Left ventricle myocardium superior (tissue), 1 donor: ENCODE measurements at places on chromosomes 6 and 20. TPM values are rescaled to one million over a fixed set of nuclear protein-coding genes. Genes with fewer than 3 reads are reported as not detected.
A peak's percentile ranks its signal among the peaks of the same experiment; 100 is the strongest.

ZNF165 gene
- 0.62 TPM for total RNA-seq

SLC52A3 gene
- 1.9 TPM for total RNA-seq

DNA sequence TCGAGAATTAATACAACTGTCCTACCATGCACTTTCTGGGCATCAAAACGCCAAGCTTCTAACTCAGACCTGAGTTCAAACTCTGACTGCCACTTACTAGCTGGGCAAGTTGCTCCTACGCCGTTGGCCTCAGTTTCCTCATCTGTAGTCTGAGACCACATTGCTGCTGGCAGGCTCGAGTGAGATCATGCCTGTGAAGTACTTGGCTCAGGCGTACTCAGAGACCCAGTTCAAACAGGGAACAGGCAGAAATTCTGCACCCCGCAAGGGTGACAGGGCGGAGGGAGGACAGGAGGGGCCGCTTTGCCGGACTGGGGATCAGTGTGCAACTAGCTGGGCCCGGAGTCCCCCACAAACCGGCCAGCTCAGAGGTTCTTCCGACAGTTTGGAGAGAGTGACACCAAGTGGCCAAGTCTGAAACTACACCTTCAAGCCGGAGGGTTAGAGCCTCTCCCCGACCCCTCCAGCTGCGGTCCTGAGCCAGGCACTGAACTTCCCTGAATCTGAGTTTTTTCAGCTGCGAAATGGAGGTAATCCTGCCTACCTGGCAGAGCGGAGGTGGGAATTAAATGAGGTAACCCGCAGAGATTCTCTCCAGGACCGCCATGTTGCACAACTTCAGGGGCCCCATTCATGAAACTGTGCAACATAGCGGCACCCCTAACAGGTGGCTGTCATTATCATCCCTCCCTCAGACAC, 46.0 kb upstream of the PTPN1 start:
- peak; percentile 67 for DNase-seq

GRCh38 chr20:63497946-63498935, 642 bp downstream of the EEF1A2 start:
- peak; percentile 84 for DNase-seq

- no peak for DNase-seq
These were observed 45.0 kb downstream of the TBC1D7 start for GRCh38 chr6:13283331-13283730.

DNA sequence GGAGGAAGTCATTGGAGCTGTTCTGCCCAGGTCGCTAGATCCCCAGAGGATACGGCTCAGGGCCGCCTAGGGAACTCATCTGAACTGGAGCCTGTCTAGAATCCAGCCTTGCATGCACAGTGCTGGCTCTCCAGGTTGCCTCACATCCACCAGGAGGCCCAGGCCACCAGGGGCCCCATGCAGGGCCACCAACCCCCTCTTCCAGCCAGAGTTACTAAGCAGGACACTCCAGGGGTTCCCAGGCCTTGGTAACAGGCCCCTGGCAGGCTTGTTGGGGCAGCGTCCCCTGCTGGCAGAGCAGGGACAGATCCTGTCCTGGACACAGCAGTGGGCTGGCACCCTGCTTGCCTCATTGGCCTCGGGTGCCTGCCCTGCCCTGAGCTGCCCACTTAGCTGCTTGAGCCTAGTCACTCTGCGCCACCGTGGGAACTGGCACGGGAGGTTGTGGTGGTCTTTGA, 35.3 kb downstream of the EFCAB8 start:
- no peak for DNase-seq

DNA sequence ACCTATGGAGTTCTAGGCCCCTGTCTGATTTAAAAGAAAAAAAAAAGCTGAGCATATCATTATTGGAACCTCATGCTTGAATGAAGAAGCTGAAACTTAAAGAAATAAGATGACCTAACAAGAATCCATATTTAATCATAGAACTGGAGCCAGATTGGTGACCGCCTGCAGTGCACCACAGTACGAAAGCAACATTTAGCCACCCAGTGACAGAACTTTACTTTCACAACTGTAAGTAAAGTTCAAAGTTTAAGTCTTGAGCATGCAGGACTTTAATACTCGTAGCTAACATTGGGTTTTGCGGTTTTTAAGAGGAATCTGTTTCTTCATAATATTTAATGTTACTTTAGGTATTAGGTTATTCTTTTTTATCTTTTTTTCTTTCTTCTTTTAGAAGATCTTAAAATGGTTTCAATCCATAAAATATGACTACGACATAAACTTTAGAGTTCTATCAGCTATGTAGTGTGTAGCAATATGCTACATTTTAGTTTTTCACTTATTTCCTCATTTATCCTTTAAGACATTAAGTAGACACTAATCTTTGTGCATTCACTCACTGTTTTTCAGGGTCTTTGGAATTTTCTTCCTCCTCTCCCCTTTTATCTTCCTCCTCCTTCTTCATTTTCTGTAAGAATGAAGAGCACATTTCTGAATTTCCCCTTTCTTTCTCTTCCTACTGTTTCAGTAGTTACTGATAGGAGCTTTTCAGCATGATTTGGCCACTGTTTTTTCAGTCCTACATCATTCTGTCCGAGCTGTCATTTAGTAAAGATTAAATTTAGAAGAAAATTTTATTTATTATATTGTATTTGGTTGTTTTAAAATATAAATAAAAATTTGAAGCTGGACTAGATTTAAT, 514.1 kb downstream of the GRIK2 start:
- DNase-seq, result no peak

- no peak for DNase-seq
These were observed 143.9 kb upstream of the FOXA2 start for GRCh38 chr20:22728146-22728745.

DNA sequence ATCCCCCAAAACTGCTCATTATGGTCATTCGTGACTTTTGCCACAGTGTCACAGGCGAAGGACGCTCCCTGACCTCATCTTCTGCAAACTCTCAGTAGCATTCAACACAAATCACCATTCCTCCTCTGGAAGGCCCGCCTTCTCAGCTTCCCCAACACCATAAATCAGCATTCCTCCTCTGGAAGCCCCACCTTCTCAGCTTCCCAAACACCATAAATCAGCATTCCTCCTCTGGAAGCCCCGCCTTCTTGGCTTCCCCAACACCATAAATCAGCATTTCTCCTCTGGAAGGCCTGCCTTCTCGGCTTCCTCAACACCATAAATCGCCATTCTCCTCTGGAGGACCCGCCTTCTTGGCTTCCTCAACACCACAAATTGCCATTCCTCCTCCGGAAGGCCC, 288.0 kb upstream of the AGPAT4 start:
- no peak for DNase-seq

GRCh38 chr6:23983735-23984134, 142.3 kb upstream of the NRSN1 start:
- no peak for DNase-seq

DNA sequence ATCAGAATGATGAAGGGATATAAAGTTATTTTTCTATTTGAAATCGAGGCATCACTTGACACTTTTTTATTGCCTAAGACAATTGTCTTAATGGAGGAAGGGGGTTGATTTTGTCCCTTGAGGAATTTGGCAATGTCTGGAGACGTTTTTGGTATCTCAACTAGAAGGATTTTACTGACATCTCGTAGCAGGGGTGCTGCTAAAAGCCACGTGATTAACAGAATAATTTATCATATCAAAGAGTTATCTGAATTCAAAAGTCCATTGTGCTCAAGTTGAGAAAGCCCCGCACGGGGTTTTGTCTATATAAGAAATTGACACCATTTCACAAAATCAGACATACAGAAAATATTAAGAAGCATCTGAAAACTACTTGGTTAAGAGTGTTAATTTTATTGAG, 1.5 kb upstream of the TAAR6 start:
- no peak for DNase-seq

DNA sequence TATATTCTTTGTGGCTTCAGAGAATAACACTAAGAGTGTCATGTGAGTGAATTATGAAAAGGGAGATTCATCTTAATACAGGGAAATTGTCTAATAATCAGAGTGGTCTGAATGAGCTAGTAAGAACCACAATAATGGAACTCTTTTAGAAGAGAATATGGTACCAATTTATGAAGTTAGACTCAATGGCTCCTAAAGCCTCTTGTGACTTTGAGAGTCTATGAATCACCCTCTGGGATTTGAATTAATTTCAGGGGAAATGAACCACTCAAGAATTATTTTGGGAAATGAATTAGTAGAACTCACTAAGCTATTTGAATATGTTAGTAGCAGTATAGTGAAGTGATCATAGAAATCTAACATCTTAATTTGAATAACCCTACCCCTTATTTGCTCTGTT, 14.3 kb downstream of the PCMT1 start:
- no peak for DNase-seq

- no peak for DNase-seq
These were observed 484.0 kb upstream of the SOX4 start for GRCh38 chr6:21109391-21110178.

DNA sequence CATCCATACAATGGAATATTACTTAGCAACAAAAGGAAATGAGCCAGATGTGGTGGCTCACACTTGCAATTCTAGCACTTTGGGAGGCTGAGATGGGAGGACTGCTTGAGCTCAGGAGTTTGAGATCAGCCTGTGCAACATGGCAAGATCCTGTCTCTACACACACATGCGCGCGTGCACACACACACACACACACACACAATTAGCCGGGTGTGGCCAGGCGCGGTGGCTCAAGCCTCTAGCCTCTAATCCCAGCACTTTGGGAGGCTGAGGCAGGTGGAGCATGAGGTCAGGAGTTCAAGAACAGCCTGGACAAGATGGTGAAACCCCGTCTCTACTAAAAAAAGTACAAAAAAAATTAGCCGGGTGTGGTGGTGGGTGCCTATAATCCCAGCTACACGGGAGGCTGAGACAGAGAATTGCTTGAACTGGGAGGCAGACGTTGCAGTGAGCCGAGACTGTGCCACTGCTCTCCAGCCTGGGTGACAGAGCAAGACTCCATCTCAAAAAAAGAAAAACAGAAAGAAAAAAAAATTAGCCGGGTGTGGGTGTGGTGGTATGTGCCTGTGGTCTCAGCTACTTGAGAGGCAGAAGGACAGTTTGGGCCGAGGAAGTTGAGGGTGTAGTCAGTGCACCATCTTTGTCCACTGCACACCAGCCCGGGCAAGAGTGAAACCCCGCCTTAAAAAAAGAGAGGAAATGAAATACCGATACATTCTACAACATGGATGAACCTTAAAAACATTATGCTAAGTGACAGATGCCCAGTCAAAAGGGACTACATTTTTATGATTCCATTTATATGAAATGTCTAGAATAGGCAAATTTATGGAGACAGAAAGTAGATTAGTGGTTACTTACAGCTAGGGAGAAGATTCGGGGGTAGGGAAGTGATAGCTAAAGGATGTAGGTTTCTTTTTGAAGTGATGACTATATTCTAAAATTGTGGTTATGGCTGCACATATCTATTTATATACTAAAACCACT, 52.5 kb downstream of the RBL1 start:
- no peak for DNase-seq

DNA sequence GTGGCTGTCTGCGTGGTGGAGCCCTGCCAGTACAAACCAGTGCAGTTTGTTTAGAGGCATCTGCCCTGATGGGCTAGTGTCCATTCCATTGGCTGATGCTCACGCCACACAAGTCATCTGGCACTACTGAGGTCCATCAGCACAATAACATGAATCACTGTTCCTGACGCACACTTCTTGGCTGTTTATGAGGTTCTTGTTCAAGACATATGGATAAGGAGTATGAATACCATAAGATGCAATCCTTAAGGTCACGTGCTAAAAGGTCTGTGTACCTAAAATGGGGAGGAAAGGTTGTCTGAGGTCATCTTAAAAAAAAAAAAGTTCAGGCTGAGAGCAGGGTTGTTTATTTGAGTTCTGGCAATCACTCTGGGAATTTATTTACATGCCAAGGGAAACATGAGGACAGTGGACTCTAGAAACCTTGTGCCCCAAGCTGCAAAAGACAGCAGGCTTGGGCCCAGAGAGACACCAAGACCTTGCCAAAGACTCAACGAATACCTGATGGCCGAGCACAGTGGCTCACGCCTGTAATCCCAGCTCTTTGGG, 54.1 kb upstream of the SHLD1 start:
- DNase-seq, result no peak

- DNase-seq, result no peak
These were observed 36.4 kb upstream of the SYNJ2 start for GRCh38 chr6:157944983-157945931.

DNA sequence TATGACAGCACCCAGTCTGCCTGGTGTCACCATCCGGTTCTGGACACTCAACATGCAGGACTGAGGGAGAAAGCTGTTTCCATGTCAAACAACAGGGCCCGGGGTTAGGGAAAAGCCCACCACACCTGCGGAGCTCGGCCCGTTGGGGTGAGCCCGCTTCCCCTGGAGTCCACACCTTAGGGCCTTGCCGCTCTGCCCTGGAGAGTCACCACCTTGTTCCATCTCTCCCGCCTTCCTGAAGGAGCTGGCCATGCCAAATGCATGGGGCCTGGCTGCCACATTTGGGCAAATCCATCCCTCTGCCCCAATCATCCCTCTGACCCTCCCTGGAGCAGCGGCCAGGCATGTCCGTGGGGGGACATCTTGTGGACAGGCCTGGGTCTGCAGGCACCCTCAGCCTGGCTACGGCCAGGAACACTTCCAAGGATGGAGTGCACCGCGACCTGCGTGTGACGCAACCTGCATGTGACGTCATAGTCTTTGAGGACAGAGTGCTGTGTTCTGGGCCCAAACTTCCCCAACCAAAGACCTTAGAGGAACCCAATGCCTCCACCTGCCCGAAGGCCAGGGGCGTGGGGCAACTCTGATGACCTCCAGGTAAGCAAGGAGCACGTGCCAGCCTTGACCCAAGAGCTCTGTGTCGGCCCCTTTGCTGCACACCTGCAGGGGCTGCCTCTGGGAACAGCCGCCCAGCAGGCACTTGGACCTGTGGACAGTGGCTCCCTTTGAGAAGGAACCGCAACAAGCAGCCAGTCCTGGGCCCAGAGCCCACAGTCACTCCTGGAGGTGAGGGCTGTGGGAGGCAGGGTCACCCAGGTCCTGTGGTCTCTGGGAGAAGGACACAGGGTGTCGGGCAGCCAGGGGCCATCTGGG, 1.7 kb downstream of the CABLES2 start:
- peak; percentile 67 for DNase-seq

DNA sequence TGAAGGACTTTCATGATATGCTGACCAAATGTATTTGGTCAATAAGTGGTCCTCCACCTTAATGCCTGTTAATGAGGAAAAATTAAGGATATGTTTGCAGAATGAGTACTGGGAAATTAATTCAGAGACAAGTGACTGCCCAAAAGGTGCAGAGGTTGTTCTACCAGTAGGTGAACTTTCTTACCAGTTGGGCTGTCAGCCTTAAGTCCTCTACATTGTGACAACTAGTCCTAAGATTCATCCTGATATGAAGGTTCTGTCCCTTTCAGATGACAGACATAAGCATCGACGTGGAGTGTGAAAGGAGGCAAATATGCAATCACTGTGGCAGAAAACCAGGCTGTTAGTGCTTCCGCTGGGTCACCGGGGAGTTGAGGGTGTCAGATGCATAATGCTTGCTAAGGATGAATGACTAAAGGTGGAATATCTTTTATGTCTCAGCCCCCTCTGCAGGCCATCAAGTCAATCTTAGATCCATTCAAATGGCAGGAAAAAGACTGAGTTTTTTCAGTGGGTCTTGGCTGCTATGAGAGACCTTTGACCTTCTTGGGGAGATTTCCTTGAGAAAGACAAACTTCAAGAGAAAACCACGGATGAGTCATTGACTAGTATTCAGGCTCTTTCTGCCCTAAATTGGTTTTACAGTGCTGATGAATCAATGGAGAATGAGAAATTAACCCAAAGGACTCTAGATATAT, 226.0 kb downstream of the TPBG start:
- no peak for DNase-seq
